Neuronal stem cell (in vitro differentiated cells): ENCODE measurements at places on chromosomes 1 and 21.

- no peak overlapping the region for H3K27ac ChIP-seq
- H3K4me1 ChIP-seq, result peaks cover 5% of the 10 kb centered on the region
- H3K36me3 ChIP-seq, result peaks cover 11% of the 10 kb centered on the region
- no peaks in the 10 kb centered on the region for H3K27me3 ChIP-seq
- no peak for DNase-seq
Measured at GRCh38 chr1:156602557-156602993, 1.3 kb upstream of the GPATCH4 start.

DNA sequence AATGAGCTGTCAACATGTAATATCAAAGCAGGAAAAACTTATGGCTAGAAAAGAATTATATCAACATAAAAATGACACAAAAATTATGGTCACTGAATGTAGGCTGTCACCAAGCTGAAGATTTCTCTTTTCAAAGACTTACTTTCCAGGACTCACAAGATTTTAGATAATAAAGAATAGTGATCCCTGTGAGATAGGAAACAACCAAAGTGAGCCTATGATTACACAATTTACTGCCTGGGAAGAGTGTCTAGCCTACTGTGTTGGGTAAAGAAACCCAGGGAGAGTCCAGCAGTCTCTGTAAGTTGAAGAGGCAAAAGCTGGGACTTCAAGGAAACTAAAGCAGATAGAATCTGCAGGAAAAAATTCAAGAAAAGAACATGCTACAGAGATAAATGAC is 20.2 kb upstream of the RGS1 start:
- H3K27ac ChIP-seq, result no peak overlapping the region
- H3K4me1 ChIP-seq, result no peaks in the 10 kb centered on the region
- H3K36me3 ChIP-seq, result no peaks in the 10 kb centered on the region

DNA sequence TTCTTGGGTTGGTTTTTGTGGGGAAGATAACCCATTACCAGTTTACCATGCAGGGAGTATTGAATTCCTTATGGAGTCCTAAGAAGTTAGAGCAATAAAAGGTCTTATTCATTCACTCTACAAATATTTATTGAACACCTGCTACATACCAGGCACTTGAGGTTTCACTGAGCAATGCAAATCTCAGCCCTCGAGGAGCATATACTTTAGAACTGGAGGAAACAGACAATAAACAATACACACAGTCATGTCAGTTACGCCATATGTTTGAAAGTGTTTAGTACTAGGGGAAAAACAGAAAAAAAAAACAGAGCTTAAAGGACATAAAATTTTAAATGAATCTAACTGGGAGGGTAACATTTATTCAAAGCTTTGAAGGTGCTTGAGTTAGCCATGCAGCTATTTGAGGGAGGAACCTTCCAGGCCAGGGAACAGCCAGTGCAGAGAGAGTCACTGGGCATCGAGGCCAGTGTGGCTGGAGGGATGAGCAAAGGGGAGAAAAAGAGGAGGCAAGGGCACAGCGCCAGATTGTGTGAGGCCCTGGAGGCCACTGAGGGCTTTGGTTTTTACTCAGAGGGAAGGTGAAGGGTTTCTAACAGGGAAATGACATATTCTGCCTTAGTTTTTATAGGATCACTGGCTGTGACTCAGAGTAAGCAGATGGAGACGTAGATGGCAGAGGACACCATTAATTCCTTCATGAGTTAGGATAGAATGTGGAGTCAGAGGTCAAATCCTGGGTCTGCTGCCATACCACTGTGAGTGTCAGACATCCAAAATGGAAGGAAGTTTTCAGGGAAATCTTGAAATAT is 32.7 kb downstream of the C1orf21 start:
- H3K4me3 ChIP-seq, result no peak overlapping the region
- DNase-seq, result no peak
- no peaks in the 10 kb centered on the region for H3K27me3 ChIP-seq
- H3K36me3 ChIP-seq, result no peaks in the 10 kb centered on the region
- H3K27ac ChIP-seq, result no peak overlapping the region

DNA sequence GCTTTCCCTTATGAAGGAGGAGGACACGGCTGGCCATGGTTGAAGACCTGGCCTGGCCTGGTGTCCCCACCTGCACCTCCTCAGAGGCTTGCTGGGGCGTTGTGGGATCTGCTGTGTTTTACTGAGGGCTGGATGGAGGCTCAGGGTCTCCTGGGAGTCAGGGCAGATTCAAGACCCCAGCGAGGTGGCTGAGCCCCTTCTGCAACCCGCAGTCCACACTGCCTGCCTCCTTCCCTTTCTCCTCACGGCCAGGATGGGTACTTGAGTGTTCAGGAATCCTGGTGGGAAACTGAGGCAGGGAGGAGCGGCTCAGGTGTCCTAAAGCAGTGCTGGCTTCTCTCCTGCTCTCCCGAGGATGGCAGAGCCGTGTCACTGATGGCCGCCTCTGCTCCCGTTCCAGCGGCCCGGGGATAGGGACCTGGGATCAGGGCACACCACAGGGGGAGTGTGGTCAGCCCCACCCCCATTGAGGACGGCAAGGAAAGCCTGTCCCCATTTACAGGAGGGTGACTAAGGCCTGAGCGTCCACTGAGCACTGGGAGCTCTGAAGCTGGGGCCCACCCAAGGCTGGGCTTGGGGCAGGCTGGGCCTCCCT is 47.5 kb downstream of the TRPM2 start:
- no peak for DNase-seq
- H3K27ac ChIP-seq, result no peak overlapping the region
- no peak overlapping the region for H3K4me3 ChIP-seq

GRCh38 chr1:30307182-30307581 is 416.2 kb downstream of the MATN1 start:
- no peaks in the 10 kb centered on the region for H3K36me3 ChIP-seq
- no peak overlapping the region for H3K4me3 ChIP-seq
- H3K27me3 ChIP-seq, result no peaks in the 10 kb centered on the region
- no peaks in the 10 kb centered on the region for H3K4me1 ChIP-seq
